ENCODE measurements at places on chromosomes 3 and 15.

GRCh38 chr3:146196789-146197188, 35.8 kb upstream of the PLOD2 start:
- no peak for DNase-seq

GRCh38 chr15:101676921-101677329, 24.7 kb upstream of the TM2D3 start:
- DNase-seq, result no peak

GRCh38 chr3:27072810-27073651, 296.2 kb downstream of the NEK10 start:
- DNase-seq, result no peak

DNA sequence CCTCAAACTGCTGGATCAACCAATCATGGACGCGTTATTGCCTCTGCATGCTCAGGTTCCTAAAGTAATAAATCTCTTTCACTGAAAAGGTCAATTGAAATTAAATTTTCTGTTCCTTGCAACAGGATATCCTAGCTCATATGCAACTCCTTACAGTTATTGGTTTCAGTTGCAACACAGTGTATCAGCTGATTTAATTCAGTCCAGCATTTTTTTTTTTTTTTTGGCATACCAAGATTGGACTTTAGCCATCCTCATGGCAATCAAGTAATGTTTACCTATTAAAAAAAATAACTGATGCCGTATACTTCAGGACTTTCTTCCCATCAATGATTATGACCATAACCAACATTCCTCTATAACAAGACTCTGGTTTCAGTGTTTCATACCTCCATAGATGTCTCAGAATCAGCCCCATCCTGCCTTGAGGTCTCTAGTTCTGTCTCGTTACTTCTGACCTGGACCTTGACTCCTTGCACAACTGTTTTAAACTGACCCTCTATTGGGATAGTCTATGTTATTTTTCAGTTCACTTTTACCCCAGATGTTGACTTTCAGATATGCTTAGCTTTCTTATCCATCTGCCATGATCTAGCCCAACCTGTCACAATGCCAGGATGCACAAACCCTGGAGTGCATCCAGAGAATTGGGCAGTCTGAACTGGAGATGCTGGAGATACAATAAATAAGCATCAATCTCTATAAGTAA, 265.0 kb upstream of the GADL1 start:
- no peak for DNase-seq

DNA sequence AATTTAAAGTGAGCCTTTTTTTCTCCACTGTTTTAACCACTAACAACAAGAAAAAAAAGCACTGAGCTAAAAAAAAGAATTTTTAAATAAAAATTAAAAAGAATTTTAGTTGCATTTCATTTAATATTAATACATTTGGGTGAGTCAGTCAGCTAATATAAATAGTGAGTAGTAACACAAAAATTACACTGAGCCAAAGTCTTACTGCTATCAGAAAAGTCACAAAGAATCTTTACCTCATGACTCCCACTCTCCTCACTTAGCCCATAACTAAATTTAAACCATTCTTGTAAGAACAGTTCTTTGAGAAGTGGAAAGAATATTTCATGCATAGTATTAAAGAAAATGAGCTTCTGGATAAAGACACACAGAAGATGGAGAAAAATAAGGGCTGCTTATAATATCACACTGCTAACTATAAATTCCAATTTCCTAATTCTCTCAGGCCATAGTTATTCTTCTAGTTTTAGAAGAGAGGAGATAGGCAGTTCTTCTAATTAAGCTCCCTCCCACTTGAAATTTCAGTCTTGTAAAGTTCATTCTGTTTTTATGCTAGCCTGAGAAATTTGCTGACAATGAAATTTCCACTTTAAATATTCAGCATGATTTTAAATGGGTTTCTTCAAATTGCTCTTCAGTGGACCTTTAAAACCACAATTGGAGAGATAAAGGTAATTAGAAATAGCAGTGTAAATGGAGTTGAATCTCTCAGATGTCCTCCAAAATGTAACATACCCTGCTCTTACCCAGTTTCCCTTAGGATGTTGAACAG, 17.6 kb downstream of the SHQ1 start:
- no peak for DNase-seq

- DNase-seq, result no peak
Measured at GRCh38 chr3:88031642-88032077, 27.1 kb downstream of the CGGBP1 start.

DNA sequence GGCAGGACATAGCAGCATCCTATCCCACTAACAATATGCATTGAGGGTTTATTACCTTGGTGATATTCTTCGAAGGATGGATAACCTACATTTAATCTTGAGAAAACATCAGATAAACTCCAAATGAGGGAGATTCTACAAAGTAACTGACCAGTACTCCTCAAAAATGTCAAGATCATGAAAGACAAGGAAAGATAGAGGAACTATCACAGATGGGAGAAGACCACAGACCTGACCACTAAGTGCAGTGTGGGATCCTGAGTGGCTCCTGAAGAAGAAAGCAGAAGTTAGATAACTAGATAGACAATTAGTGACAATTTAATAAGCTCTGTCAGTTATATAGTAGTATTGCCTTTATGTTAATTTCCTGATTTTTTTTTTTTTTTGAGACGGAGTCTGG, 17.7 kb upstream of the CGNL1 start:
- DNase-seq, result no peak

All from stimulated activated CD4-positive, alpha-beta T cell treated with anti-CD3 and anti-CD28 coated beads, Interleukin-1b, Interleukin-23, amount 100 ng/mL, for 1 hour (primary cell).